ENCODE measurements at places on chromosomes 6 and 20. TPM values are rescaled to one million over a fixed set of nuclear protein-coding genes. Genes with fewer than 3 reads are reported as not detected.

ANKRD66 gene
- not detected for total RNA-seq

BNIP5 gene
- not detected for total RNA-seq

LRRN4 gene
- total RNA-seq: not detected

SLC17A3 gene
- total RNA-seq: not detected
